IMR-90 (cell line): ENCODE measurements at places on chromosomes 16 and 17.
A peak's percentile ranks its signal among the peaks of the same experiment; 100 is the strongest.

GRCh38 chr17:76529224-76530094 is 8.1 kb downstream of the CYGB start:
- peak; percentile 88 for DNase-seq

- DNase-seq = no peak
Measured at GRCh38 chr17:28191018-28191417, 128.0 kb upstream of the TMEM97 start.

DNA sequence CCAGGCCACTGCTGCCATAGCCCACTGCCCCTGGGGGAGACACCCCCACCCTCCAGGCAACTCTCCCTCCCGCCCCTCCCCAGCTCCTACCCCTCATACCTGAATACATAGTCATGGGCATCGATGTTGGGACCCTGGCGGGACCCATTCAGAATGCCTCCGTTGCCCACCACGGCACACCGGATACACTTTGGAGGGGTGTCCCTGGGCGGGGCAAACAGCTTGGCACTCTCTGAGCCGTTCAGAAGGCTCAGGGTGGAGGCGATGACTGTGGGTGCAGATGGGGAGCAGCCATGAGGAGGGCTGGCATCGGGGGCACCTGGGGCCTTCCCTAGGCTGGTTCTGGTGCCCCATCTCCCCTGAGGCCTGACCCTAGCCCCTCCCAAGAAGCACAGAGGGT is 12.6 kb downstream of the ST6GALNAC2 start:
- no peak for DNase-seq

- peak; percentile 80 for DNase-seq
Measured at GRCh38 chr16:57590654-57591085, 37.8 kb upstream of the ADGRG1 start.

- no peak for DNase-seq
Measured at GRCh38 chr16:66484453-66485213, 57.5 kb downstream of the BEAN1 start.

DNA sequence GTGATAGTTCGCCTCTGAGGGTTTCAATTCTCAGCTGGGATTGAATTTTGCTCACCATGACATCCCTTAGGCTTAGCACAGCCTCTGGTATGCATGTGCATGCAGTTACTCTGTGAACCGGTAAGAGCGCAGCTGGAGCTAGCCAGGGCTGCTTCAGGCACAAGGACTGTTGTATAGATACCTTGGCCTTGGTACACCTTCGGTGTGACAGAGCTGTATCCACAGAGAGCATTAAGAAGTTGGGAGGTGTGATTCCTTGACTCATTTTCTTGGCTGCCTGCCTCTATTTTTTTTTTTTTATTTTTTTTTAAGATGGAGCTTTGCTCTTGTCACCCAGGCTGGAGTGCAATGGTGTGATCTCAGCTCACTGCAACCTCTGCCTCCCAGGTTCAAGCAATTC is 2.2 kb upstream of the NUTF2 start:
- peak; percentile 51 for DNase-seq

- peak; percentile 82 for DNase-seq
Measured at GRCh38 chr17:57597531-57598453, 147.3 kb downstream of the CCDC182 start.

- no peak for DNase-seq
Measured at GRCh38 chr16:50534556-50534955, 13.6 kb upstream of the NKD1 start.

- no peak for DNase-seq
Measured at GRCh38 chr16:85051067-85051581, 23.5 kb downstream of the KIAA0513 start.

DNA sequence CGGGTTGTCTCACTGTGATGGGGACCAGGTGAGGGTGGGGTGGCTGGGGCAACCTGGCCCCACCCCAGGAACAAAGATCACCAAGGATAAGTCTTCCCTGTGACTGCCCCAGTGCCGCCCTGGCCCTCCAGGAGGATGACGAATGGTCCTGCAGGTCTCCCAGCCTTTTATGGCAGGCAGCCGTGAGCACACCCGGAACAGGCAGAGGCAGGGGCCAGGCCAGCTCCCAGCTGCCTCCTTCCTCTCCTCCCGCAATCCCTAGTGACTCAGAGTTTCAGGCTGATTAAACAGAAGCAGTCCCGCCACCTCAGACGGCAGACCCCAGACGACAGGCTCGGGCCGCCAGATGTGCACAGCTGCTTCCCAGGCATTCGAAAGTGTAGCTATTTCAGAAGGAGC is 13.3 kb downstream of the JUP start:
- peak; percentile 91 for DNase-seq

DNA sequence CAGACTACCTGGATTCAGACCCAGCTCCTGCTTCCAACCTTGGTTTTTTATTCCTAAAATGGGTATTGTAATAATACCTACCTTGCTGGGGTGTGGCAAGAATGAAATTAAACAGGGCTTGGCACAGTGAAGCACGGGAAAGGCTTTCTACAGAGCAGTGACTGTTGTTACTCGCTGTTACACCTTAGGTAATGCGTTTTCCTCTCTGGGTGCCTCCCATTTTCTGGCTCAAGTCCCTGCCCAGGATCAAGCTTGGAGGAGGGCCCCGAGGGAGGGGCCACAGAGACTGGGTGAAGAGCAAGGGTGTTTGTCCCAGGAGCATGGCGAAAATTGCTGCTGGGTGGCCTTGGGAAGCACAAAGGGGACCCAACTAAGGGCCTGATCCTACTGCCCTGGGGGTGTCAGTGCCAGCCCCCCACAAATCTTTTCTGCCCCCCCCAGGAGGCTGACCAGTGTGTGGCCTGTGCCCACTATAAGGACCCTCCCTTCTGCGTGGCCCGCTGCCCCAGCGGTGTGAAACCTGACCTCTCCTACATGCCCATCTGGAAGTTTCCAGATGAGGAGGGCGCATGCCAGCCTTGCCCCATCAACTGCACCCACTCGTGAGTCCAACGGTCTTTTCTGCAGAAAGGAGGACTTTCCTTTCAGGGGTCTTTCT is 13.3 kb downstream of the MIEN1 start:
- DNase-seq = no peak

- DNase-seq = no peak
Measured at GRCh38 chr17:67080804-67081203, 36.5 kb downstream of the CACNG1 start.

DNA sequence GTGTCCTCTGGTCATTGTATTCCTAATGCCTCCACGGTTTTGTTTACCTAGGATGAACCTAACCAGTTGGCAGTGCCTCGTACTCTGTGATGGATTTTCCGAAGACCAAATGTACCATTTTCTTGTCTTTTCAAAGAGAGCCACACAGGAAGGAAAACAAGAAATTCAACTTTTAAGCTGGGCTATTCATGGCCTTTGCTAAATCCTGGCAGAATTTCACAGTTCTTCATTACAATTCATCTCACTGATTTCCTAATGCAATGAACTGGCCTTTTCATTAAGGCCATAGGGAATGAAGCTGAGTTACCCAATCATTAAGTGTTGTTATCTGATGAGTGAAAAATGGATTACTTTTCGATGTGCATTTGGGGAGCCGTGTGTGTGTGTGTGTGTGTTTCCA is 7.9 kb upstream of the KCNJ16 start:
- no peak for DNase-seq

- DNase-seq = no peak
Measured at GRCh38 chr17:30514895-30515596, 37.8 kb downstream of the GOSR1 start.

GRCh38 chr17:18246880-18247612 is 11.5 kb downstream of the FLII start:
- peak; percentile 8 for DNase-seq
